ENCODE measurements at places on chromosomes 2 and 18.
A peak's percentile ranks its signal among the peaks of the same experiment; 100 is the strongest.

- DNase-seq = no peak
These were observed 424.3 kb upstream of the MEX3C start for GRCh38 chr18:51621864-51622160.

GRCh38 chr2:11159574-11160170, 4.4 kb downstream of the SLC66A3 start:
- DNase-seq = no peak

- peak; percentile 81 for DNase-seq
These were observed 120.4 kb downstream of the RNF144A start for GRCh38 chr2:7037340-7038333.

DNA sequence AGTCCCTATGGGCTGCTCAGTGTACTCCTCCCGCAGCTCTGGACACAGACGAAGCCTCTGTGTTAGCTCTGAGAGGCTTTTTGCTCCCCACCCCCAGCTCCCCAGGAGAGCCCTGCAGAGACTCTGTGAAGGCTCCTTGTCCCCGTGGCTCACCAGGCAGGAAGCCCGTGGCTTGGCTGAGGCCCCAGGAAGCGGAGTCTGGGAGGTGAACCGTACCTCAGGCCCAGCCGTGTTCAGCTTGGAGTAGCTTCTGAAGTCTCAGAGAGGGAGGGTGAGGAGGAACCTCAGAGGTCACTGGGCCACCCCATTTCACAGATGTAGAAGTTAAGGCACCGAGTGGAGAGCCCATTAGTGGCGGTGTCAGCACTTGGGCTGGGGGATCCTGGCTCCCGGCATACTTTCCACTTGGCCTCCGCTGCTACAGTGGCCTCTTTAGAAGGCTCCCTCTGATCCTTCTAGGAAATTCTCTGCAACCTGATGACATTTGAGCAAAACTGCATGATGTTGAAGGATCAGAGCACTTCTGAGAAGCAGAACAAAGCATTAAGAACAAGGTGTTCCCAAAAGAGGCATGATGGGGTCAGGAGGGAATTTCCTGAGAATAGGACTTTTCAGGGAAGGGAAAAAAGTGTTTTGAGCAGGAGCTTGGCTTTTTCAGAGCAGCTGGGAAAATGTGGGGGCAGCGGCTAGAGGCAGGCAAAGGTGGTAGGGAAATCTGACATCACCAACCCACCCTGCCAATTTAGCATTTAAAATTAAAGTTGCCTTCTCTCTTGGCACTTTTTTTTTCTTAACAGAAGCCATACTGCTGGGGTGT, 79.1 kb downstream of the MCFD2 start:
- DNase-seq = peak; percentile 49

DNA sequence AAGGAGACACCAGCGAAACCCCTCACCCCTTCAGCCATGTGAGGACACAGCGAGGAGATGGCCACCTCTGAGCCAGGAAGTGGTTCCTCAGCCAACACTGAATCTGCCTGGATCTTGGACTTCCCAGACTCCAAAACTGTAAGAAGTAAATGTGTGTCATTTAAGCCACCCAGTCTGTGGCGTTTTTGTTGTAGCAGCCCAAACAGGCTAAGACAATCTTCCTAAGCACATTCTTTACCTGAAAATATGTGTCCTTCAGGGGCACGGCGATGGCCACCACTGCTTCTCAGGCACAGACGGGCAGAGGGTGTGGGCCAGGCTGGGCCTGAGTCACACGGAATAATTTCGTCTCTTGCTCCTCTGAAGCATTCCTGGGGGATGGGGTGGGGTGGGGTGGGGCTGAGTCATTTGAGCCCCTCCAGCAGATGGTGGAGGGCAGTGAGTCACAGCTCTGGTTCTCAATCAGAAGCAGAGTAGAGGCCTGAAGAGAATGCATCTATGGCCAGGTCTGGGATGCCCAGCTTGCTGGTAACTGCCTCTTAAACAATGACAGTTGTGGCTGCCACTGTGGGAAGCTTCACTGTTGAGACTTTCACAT, 142.4 kb downstream of the CAPN13 start:
- DNase-seq = peak; percentile 94

GRCh38 chr2:155062250-155062921, 363.9 kb downstream of the KCNJ3 start:
- no peak for DNase-seq

- no peak for DNase-seq
These were observed 2.6 kb downstream of the USP14 start for GRCh38 chr18:160831-161570.

- DNase-seq = peak; percentile 23
These were observed 187.0 kb upstream of the COL3A1 start for GRCh38 chr2:188787021-188787657.

DNA sequence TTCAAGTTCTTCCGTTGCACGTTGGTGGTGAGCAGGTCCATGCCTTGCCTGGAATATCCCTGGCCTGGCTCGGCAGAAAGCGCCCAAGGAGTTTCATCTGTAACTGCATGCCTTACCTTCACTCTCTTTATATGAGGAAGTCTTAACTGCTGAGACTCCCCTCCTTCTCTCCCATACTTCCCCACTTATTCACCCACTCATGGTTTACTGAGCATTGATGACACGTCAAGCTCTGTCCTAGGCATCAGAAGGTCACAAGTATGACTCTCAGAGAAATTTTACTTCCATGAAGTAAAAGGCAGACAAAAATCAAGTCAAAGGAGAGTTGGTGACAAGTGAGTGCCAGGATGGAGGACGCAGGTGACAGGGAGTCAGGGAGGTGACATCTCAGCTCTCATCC, 68.2 kb downstream of the TBC1D8 start:
- DNase-seq = no peak

All from GM03348 (cell line).